ENCODE measurements at places on chromosomes 12 and 14. TPM values are rescaled to one million over a fixed set of nuclear protein-coding genes. Genes with fewer than 3 reads are reported as not detected.

Gene LRP1-AS
- total RNA-seq, result not detected

Gene CLEC1A
- total RNA-seq, result 2.4 TPM

Gene PRPF39
- 11.1 TPM for total RNA-seq

Gene PDZRN4
- total RNA-seq, result 0.14 TPM

Gene STYK1
- not detected for total RNA-seq

Gene KCNK13
- 1.9 TPM for total RNA-seq

DNA sequence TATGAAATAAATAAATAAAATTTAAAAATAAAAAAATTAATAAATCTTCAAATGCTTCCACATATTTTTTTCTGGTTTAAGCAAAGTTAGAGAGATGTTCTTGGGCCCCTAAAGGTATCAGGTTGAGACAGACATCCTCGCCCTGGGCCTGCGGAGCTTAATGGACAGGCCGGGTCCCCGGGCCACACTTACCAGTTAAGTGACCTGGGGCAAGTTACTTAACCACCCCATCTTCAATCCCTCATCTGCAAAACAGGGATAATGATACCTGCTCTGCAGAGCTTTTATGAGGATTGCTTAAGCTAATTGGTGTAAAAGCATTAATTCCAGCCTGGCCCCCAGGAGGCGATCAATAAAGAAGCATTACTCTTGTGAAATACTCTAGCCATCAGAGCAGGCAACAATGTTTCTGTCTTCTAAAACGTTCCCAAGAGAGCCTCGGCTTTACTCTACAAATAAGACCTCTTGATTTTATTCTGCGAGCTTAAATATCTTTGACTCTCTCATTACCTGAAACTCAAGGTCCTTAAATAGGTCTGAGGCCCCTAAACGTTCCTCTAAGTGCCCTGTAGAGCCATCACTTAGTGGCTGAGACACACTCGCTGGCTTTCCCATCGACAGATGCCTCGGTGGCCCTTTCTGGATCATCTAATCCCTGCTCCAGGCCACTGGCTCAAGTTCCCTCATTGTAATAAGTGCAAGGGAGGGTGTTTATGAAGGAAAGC, 81.1 kb upstream of the DIO3 start:
- no peaks in the 10 kb centered on the region for H3K4me1 ChIP-seq
- H3K27ac ChIP-seq, result no peak overlapping the region
- no peak overlapping the region for H3K4me3 ChIP-seq
- H3K36me3 ChIP-seq, result no peaks in the 10 kb centered on the region
- DNase-seq, result no peak

DNA sequence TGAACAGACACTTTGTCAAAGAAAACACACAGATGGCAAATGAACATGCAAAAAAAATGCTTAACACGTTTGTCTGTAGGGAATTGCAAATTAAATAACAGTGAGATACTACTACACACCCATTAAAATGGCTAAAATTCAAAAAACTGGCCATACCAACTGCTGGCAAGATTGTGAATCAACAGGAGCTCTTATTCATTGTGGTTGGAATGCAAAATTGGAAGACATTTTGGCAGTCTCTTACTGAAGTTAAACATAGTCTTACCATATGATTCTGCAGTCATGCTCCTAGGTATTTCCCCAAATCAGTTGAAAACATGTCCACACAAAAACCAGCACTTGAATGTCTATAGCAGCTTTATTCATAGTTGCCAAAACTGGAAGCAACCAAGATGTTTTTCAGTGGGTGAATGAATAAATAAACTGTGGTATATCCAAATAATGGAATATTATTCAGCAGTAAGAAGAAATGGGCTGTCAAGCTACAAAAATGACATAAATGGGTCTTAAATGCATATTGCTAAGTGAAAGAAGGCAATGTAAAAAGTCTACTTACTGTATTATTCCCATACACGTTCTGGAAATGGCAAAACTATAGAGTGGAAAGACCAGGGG, 91.4 kb downstream of the PLEKHA5 start:
- DNase-seq, result no peak
- H3K27ac ChIP-seq, result no peak overlapping the region
- peaks cover 28% of the 10 kb centered on the region for H3K4me1 ChIP-seq
- no peak overlapping the region for H3K4me3 ChIP-seq

DNA sequence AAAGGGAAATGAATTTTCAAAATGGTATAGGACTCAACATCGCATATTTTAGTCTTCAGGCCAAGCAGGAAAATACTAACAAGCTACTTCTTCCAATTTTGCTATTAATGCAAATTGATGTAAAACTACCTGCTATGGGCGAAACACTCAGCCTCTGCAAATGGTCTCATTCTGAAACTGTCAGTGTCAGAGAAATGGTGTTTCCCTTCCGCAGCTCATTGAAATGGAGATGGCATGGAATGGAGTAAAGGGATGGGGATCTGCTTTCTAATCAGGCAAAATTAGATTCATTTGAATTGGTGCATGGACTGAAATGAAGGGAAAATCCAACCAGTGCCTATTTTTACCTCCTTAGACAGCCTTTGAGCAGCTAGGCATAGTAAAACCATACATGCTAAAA, 80.4 kb upstream of the EEA1 start:
- H3K4me1 ChIP-seq, result no peaks in the 10 kb centered on the region
- H3K4me3 ChIP-seq, result no peak overlapping the region
- H3K36me3 ChIP-seq, result no peaks in the 10 kb centered on the region
- DNase-seq, result no peak

DNA sequence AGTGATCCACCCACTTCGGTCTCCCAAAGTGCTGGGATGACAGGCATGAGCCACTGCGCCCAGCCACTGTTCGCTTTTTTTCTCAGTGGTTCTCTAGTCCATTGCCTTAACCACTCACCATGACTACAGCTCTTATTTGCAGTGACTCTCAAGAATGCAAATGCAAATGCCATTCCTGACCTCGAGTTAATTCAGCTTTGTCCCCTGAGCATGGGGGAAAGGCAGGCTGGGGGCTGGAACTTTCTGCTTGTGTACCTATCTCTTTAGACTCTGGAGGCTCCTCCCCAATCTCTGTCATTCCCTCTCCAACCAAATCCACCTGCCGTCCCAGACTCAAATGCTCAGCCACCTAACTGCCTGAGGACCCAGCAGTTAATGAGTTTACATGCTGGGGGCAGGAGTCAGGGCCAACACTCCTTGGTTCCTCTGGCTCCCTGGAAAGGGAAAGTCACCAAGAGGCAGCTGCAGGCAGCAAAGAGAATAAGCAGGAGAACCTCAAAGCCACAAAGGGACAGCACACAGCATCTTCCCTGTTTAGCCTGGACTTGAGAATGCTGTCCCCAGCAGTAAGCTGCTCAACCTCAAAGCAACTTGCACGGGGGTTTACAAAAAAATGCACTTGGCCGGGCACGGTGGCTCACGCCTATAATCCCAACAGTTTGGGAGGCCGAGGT, 5.3 kb upstream of the HNF1A start:
- H3K4me1 ChIP-seq, result no peaks in the 10 kb centered on the region
- H3K4me3 ChIP-seq, result no peak overlapping the region
- no peak overlapping the region for H3K27ac ChIP-seq
- DNase-seq, result no peak

- peaks cover 14% of the 10 kb centered on the region for H3K27me3 ChIP-seq
- no peak overlapping the region for H3K4me3 ChIP-seq
- no peaks in the 10 kb centered on the region for H3K4me1 ChIP-seq
- DNase-seq, result no peak
- no peak overlapping the region for H3K27ac ChIP-seq
- H3K36me3 ChIP-seq, result no peaks in the 10 kb centered on the region
These were observed 266.7 kb downstream of the EMP1 start for GRCh38 chr12:13463189-13463588.

DNA sequence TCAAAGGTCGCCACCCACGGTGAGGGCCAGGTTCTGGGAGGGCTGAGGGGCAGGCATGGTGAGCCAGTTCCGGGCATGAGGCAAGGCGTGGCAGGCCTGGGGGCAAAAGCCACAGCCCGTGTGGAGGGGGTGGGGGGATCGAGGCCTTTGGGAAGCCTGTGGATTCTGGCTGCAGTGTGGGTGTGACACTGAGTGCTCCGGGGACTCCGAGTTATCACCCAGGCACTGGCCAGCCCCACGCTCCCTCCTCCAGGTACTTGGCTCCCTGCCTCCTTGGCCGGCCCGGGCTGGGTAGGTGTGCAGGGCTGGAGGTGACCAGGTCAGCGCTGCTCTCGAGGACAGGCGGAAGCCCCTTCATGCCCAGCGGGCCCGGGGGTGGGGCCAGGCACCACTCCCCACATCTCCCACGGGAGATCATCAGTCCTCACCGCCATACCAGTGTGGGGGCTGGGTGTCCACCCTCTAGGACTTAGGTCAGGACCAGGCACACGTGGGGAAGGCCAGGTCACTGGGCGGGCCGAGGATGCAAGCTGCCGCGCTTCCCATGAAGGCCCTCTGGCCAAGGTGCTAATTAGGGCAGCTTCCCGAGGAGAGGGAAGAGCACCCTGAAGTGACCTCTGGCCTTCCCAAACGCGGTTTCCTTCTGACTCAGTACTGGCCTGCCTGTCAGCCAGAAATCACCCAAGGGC, 34.1 kb upstream of the TDRD9 start:
- H3K4me1 ChIP-seq, result peaks cover 37% of the 10 kb centered on the region
- no peak for DNase-seq
- H3K4me3 ChIP-seq, result no peak overlapping the region
- H3K36me3 ChIP-seq, result no peaks in the 10 kb centered on the region
- no peak overlapping the region for H3K27ac ChIP-seq

All from left ventricle myocardium inferior (tissue), 1 donor.